Effector memory CD4-positive, alpha-beta T cell (primary cell): ENCODE measurements at places on chromosomes 11 and 22.

DNA sequence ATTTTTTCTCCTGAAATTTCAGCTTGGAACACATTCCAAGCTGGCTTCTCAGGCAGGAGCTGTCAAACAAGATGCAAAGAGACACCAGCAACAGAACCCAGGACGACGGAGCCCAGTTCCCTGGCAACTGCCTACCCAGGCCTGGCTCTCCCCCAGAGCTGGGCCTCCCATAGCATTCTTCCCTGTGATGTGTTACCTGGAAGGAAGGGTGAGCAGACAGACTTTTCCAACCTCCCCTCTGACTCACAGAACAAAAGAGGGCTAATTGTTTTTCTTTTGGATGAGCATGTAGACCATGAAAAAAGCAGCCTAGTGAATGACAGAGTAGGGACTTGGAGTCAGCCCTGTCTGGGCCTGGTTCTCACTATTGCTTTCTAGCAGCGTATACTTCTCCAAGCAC lies 55.3 kb upstream of the BMAL1 start:
- no peak for DNase-seq

- DNase-seq: no peak
These were observed 318.1 kb upstream of the CTSC start for GRCh38 chr11:88655656-88656055.

DNA sequence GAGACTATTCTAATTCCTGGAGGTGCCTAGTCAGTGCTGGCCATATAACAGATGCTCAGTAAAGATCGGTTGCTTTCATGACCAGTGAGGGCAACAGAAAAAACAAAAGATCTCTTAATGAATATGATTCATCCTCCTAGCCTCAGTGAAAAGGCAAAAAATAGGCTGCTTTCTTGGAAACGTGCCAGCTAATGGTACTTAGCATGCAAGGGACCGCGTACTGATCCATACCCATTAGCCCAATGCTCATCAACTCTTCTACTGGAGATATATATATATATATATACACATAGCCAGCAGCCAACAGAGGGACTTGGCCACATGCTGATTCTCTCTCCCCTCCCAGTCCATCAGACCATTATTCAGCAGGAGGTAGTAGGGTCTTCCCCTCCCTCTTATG lies 320.4 kb downstream of the KIRREL3 start:
- DNase-seq: no peak

DNA sequence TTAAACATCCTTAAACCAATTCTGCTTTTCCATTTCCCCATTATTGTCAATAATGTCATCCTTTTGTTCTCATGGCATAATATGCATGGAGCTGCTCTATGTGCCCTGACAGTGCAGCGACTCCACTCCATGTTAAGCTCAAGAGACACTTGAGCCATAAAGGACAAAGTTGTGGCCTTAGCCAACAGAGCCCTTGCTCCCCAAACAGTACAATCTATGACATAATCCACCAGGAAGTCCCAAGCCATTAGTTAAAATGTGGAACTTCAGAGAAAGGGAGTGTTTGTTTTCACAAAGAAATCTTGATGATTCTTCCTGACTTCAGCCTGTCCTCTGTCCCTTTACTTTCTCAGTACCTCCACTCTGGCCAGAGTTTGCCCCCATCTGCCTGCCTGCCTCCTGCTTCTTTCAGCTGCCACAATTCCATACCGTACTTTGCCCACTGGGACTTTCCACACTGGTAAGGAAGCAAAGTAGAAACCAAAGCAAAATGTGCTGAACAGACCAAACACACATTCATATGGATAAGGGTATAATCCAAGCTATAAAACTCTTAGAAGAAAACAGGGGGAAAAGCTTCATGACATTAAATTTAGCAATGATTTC lies 46.3 kb upstream of the ZC3H12C start:
- DNase-seq: no peak

DNA sequence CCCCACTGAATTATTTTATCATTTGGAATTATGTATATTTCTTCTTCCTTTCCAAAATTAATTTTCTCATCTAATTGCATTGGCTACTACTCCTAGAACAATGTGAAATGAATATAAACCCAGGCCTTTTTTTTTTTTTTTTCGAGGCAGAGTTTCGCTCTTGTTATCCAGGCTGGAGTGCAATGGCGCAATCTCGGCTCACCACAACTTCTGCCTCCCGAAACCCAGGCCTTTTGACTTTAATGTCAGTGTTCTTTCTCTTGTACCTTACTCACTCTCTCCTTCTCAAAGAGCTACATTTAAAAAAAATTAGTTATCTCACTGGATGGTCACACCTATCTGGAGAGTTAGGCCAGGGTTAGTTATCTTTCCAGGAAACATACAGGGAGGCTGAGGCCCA lies 35.3 kb upstream of the LRRC32 start:
- no peak for DNase-seq

GRCh38 chr11:12247543-12248254 lies 129.7 kb upstream of the PARVA start:
- no peak for DNase-seq

DNA sequence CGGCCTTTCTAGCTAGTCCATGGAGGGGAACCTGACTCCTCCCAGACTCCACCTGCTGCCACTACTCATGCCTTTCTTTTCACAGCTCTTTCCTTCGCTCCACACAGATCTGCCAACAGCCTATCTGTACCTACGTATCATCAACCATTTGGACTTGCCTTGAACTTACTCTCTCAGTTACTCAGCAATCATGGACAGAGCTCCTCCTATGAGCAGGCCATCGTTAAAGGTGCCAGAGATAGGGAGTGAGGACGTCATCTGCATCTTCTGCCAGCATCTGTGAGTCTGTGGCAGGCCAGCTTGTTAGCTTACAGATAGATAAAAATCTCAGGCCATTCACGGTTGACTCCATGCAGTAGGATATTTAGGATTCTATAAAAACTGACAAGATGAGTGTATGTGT lies 162.9 kb upstream of the ZBED5 start:
- no peak for DNase-seq

- DNase-seq: no peak
These were observed 796 bp downstream of the POLDIP3 start for GRCh38 chr22:42613872-42614301.

GRCh38 chr11:66958232-66958955 lies at the start of gene PC:
PC (minus strand) TSS chr11:66958383; CDS start chr11:66872159, 86,224 bp downstream.
- DNase-seq: peak; percentile 96

DNA sequence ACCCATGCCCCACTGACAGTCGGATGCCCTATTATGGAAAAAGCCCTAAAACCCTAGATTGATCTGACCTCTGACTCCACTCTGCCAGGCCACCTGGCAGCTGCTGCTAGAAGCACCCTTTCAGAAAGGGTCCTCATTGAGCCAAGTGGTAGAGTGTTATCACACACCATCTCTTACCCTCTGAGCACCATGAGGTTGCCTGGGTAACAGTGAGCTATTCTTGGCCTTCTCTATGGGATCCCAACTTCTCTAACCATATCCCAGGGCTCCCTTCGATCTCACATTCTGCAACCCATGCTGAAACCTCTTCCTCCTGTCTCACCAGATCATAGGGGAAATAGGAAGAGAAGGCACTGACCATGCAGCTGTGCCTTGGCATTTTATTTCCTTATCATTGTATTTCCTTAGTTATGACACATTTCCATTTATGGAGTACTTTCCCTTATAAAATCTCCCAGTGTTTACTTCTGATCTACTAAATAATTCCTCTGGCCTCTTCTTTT lies 52.7 kb downstream of the MPPED2 start:
- no peak for DNase-seq

DNA sequence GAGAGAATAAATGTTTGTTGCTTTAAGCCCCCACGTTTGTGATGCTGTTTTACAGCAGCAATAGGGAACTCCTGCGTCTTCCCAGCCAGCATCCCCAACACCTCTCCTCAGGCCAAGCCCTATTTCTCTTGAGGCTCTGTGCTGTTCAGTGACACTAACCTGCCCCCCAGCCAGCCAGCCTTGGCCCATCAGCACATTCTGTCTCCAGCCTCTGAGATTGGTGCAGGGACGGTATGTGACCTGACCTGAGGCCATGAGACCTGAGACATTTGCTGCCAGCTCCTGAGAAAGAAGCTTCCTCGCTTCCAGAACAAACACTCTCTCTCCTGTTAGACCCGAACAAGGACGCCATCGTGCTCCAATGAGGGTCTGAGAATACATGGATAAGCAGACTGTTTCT lies 38.5 kb upstream of the SLC35C1 start:
- DNase-seq: no peak
